AG10803 (cell line): ENCODE measurements at places on chromosomes 7 and 10.

DNA sequence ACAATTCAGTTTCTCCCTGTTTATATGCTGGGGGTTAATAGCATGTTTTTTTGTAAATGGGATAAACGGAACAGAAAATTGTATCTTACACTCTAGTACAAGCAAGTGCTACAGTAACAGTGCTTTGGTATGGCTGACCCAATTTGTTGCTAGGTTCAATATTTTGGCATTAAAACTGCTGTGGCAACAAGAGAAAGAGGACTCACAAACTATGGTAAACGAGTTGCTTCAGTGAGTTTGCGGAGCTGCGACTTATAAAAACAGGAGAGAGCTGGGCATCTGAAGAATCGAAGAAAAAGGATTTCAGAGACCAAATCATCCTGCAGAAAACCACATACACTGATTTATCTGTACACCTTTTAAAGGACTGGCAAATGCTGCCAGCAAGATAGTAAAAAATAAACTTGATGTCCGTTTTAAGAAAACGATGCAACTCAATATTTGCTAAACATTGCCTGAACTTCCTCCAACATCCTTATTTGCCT is 2.2 kb downstream of the GLUD1 start:
- DNase-seq = peak; percentile 65

GRCh38 chr10:113026679-113027078 is 76.6 kb downstream of the TCF7L2 start:
- peak; percentile 92 for DNase-seq

GRCh38 chr10:98444314-98445006 is 2.3 kb downstream of the HPS1 start:
- no peak for DNase-seq

DNA sequence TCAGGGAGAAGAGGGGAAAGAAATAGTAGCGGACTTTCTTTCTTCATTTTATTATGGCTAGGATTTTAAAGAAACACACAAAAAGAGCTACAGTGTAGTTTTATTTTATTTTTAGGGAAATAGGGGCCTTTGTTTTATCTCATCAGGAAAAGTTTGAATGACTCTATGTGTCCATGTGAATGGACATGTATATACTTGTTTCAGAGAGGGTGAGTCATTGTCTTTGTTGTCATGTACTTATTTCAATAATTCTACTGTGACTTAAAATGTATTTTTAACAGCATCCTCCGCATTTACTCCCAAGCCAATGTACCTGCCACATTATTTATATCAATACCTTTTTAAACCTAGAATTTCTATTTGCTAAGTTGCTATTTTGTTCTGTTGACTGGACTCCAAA is 569.5 kb downstream of the SORCS3 start:
- DNase-seq = no peak

- peak; percentile 64 for DNase-seq
Measured at GRCh38 chr10:44390585-44391072, 5.7 kb upstream of the CXCL12 start.

DNA sequence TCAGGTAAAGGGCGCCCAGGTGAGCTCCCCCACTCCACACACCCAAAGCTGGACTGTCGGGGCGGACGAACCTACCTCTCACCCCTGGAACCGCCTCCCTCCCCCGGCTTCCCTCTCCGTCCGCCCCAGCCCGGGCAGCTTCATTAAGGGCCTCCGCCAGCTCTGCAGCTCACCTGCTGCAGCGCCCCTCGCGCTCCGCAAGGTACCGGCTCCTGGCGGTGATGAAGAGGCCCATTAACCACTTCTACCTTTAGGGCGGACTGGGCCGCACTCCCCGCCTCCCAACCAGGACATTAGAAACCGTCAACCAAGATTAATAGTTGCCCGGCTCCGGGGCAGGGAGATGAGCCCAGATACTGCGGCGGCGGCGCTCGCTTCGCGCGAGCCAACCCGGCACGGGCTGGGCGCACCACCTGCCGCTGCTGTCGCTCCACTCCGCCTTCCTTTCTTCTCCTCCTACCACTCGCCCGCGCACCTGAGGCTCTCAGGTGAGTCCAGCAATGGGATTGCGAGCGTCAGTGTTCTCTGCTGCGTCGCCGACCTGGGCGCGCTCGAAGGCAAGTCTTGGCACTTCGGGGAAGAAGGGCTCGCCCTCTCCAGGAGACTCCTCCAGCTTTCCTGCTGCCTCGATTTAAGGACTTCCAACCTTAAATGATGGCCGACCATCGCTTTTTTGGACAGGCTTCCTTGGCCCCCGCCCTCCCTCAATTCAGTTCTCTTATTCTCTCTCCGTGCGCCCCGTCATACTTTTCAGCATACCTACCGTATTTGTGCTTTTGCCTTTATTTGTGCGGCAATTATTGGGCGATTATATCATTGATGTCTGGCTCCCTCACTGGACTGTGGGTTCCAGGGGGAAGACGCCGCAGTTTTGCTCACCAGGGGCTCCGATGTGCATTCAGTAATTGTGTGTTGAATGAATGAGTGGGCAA is 13.6 kb upstream of the KAZALD1 start:
- no peak for DNase-seq
